Jurkat, Clone E6-1 (cell line): ENCODE measurements at places on chromosomes 11 and 22.

- no peak for DNase-seq
Observed at GRCh38 chr11:27028561-27028965, 12.1 kb upstream of the BBOX1 start.

DNA sequence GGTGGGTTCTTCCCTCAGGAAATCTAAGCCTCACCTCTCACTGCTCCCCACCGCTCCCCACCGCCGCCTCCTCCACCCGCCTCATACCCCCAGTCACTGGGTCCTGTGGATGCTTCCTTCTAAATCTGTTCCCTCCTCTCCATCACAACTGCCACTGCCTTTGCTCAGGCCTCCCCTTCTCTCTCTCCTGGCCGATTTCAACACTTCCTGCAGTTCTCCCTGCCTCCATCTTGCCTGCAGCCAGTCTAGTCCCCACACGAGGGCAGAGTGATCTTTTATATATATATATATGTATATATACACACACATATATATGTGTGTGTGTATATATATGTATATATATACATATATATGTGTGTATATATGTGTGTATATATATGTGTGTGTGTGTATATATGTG is 27.8 kb downstream of the CREB3L1 start:
- peak; percentile 66 for DNase-seq

DNA sequence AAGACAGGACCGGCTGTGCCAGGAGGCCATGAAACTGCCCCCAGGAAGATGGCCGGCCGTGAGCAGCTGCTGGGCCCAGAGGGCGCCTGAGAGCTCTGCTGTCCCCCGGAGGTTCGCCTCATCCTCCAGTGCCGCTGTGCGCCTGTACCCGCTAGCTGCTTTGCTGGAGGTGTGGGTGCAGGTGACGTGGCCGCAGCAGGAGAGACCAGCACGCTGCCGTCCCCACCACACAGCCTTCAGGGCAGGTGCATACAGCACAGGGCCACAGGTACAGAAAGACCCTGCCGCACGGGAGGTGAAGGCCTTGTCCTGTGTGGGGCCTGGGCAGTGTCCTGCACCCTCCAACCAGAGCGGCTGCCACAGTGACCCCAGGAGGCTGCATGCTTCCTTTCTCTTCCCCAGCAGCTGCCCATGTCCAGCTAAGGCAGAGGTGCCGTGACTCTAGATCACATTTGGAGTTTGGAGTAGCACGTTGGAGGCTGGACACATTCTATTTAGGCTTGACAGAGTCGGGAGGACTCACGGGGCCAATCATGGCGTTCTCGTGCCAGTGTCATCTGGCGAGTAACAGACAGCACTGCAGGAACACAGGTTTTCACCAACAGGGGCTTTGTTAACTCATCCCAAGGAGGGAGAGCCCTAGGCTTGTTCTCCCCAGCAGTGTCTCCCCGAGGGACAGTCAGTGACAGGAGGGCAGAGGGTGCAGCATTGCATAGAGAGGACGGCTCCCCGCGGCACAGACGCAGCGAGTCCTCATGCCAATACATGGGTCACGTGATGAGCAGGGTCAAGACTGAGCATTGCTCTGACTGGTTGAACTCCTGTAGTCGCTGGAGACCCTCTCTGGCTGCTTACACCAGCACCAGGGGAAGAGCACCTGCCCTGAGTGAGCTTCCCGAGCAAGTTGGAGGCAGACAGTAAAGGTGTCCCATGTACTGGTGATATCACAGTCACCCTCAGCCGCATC is 18.7 kb upstream of the PANX2 start:
- no peak for DNase-seq

DNA sequence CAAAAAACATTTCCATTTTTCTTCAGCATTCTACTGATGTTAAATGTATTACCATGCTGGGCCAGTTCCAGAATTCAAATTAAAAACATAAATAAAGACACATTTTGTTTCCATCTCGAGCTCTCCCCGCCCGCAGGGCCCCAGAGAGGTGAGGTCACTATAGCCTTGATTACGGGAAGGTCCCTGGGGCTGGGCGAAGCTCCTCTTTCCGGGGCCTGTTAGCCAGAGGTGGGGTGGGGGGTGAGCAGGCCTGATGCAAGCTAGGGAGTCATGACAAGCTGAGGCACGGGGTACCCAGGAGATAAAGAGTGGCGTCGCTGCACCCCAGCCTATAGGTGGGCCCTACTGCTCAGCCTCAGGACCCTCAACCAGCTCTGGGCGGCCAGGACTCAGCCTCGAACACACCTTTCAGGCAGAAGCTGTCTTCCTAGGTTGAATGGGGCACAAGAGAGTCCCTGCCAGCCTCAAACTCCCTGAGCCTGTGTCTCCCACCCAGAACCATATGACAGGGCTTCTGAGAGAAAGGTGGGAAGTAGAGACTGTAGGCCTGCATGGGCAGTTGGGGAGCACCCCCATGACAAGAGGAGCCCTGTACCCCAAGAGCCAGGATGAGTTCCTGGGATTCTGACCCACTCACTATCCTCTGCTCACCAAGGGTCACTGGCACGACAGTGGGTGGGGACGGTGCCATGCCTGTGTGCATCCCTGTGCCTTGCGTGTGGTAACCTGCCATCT is 34.8 kb downstream of the KCNQ1OT1 start:
- DNase-seq: no peak

DNA sequence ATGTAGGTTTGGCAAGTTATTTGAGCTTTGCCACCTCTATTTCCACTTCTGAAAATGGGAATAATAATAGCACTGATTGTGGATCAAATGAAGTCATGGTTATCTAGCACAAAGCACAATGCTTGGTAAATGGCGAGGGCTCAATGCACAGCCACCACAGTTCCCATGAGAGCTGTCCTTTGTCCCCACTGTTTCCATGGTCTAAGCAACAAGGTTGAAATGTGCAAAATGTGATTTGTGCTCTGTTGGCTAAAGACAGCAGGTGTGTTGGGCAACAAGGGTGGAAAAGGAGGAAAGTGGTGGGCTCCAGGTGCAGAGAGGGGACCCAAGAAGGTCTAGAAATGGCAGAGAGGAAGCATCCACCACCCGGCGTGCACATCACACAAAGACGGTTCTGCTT is 200.5 kb downstream of the TRIM29 start:
- DNase-seq: no peak

DNA sequence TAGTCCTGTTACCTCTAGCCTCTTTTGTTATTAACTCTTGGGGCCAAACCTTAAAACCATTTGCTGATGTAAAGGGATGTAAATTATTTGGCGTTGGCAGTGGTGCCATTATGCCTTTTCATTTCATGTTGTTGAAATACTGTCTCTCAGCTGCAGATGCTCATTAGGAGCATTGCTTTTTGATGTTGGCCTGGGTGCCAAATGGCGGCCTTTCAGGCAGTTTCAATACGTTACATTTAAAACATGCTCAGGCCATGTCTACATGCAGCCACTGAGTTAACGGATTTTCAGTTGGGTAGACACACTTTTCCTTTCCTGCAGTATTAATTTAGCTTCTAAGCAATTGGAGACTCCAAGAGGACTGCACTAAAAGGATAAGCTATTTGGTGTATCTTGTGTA is 5.3 kb downstream of the NCAM1 start:
- no peak for DNase-seq

- DNase-seq: no peak
Observed at GRCh38 chr11:115348416-115348815, 155.8 kb downstream of the CADM1 start.

GRCh38 chr11:783581-784015 is 6.3 kb downstream of the CEND1 start:
- no peak for DNase-seq

- no peak for DNase-seq
Observed at GRCh38 chr11:3140291-3140603, 24.9 kb downstream of the OSBPL5 start.

DNA sequence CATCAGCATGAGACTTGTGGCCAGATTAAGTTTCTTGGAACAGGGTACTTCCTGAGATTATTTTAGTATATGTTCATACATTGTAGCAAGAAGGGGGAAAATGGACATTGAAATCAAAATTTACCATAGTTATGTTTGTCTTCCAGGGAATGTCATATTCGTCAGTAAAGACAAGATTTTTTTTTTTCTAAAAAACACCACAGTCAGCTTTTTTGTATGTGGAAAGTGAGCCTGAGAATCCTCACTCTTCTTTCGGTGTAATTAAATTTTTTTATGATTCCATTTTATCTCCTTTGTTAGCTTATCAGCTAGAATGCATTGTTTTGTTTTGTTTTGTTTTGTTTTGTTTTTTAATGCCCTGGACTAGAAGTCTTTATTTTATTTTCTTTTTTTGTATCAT is 31.5 kb upstream of the LIPT2 start:
- DNase-seq: no peak

DNA sequence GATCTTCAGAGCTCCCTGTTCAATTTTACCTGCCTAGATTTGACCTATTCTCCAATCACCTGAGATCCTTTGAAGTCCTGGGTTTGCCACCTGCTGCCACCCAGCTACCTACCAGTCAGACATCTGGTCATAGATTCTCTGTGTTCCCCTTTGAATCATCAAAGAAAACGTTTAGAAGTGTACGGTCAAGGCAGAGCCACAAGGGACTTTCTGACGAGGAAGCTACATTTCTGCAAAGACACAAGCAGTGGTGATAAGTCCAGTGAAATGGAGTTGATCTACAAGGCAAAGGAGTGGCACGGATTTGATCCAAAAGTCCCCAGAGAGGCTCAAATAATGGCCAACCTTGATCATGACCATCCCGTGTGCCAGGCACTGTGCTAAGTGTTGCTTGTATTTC is 549.9 kb downstream of the MIAT start:
- no peak for DNase-seq

GRCh38 chr11:133787379-133788141 is 57.8 kb downstream of the SPATA19 start:
- no peak for DNase-seq

GRCh38 chr22:35425546-35425945 is 25.6 kb downstream of the MCM5 start:
- no peak for DNase-seq

DNA sequence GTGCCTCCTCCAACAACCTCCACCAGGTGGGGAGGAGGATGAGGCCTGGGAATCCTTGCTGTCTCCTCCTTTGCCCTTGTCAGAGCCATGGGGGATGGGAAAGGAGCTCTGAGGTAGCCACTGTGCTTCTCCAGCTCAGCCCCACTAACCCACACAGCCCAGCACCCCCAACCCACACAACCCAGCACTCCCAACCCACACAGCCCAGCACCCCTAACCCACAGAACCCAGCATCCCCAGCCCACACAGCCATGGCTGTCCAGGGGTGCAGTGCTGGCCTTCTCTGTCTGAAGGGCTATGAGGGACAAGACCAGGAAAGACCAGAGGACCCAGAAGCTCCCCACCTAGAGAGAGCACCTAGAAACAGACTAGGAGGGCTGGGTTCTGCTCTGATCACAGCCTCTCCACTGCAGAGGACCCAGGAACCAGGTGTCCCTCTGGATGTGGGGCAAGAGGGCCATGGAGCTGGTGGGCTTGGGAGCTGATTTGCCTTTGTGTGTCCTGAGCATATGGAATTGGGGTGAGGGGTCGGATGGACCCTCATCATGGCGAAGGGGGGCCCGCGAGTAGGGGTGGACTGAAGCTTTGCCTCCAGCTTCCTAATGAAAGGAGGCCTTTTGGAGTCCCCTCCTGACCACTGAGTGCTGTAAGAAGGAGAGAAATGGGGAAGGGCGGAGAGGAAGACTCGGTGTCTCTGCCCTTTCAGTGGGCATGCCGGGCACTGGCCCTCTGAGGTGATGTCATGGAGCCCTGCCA is 117.6 kb upstream of the THY1 start:
- no peak for DNase-seq

- DNase-seq: no peak
Observed at GRCh38 chr11:125498521-125498920, 2.5 kb upstream of the FEZ1 start.
